ENCODE measurements at places on chromosomes 7 and 10.

DNA sequence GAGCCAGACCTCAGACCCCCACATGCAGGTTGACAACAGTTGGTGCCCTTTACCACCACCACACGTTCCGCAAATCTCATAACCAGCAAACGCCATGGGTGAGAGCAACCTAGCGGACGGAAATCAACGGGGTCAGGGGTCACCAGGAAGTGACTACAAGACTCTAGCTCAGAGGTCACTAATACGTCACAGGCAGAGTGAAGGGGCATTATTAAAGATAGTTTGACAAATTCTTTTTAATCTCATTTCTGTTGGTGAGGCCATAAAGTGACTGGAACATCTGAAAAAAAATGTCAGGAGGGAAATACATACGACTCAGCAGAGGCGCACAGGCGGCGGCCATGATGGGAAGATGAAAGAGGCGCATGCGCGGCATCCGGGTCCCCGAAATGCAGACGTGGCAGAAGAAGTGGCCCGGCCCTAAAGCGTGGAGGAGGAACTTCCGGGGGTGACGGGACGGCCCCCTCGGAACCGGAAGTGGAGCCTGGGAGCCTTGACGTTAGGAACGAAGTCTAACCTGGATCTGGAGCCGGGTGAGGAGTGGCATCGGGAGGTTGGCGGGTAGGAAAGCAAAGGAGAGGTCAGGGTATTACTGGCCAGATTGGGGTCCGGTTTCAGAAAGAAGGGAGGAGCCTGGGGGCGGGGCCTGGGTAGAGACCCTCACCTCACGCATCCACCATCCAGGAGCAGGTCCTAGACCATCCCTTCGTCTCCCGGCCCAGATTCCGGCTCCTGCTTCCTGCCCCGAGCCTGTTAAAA is at the start of gene SEC24C:
TSS of gene SEC24C (plus strand) at position 468 of the 759 bp plus-strand sequence. CDS start 2,461 bp downstream, outside the sequence.
- peak; percentile 98 for DNase-seq

- DNase-seq, result no peak
These were observed 213.8 kb downstream of the ADRA2A start for GRCh38 chr10:111290649-111291048.

GRCh38 chr7:36638140-36638539 is 86.2 kb downstream of the AOAH start:
- no peak for DNase-seq

DNA sequence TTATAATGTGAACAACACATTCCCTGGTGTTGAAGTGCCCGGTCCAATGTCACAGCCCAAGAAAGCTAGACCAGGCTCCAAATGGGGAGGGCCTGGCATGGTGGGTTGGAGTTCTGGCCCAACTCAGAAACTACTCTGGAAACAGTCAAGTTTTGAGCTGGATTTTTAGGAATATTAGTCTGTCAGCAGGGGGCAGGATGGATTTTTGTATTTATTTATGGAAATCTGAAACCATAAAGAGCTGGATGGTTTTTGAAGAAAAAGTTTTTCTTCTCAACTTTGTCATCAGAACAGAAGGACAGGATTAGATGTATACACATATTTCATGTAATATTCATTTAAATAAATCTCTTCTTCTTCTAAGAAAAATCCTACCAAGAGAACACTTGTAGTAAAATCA is 97.5 kb downstream of the POU6F2 start:
- DNase-seq, result no peak
